Caki2 (cell line): ENCODE measurements at places on chromosomes 7 and 10.
A peak's percentile ranks its signal among the peaks of the same experiment; 100 is the strongest.

DNA sequence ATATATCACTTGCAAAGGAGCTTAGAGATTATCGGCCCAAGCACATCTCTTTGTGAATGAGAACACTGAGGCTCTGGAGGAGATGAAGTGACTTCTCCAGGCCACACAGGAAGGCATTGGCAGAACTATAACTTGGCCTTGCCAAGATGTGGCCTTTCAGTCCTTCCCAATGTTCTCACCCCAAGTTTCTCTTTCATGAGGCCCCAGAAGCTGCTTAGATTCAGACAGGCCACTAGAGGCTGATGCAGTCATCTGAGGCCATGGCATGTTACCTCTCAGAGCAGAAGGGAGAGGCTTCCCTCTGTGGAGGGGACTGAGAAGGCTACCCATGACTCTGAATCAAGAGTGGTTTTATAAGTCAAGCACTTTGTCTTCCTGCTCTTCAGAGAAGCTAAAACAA, 1003.7 kb downstream of the LRMDA start:
- no peak for DNase-seq

- no peak for DNase-seq
These were observed 29.1 kb downstream of the CELF2 start for GRCh38 chr10:11046776-11047160.

DNA sequence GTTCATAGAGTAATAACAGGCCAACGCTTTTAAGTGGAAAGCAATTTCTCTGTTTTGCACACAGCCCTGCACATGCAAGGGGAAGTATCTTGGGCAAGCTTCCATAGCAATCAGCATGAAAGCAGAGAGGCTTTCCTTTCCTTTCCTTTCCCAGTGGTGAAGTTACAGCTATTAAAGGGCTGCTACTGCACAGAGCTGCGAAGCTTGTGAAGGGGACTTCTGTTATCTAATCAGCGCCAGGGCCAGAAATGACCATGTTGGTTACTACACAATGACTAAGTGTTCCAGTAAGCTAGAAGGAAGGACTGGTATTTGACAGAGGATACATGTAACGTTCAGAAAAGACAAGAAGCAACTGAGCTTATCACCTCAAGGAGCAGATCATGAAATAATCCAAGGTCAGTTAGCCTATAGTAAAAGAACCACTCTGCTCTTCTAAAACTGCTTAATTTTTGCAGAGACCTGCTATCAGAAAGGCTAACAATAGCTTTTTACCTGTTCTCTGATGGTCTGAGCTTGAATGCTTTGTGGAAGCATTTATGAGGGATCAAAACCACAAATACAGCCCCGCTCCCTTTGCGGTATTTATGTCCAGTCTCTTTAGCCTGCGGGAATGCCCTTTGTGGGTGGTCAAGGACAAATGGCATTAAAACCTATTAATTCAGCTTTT, 45.9 kb downstream of the SGMS1 start:
- no peak for DNase-seq

GRCh38 chr7:149573519-149573918, 75.9 kb upstream of the ZNF746 start:
- DNase-seq, result no peak

GRCh38 chr7:40658729-40659128, 523.9 kb downstream of the SUGCT start:
- DNase-seq, result no peak

DNA sequence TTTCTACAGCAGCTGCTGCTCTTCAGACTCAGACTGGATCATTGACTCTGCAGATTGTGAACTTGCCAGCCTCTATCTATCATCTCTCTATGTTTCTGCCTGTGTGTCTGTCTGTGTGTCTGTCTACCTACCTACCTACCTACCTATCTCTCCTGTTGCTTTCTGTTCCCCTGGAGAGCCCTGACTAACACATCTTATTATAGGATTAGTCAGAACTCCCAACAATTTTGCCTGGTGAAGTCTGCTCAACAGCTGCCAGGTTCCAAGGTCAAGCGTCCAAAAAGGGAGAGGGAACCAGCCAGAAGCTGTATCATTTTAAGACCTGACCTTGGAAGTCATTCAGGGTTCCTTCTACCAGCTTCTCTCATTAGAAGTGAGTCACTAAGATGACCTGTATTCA, 579.0 kb upstream of the DPP6 start:
- no peak for DNase-seq

- DNase-seq, result no peak
These were observed 372.5 kb downstream of the SDK1 start for GRCh38 chr7:3673524-3673923.

- DNase-seq, result peak; percentile 92
These were observed 41.9 kb upstream of the PRKAR1B start for GRCh38 chr7:768881-769504.

GRCh38 chr10:76251841-76252671, 820.6 kb downstream of the LRMDA start:
- peak; percentile 40 for DNase-seq

DNA sequence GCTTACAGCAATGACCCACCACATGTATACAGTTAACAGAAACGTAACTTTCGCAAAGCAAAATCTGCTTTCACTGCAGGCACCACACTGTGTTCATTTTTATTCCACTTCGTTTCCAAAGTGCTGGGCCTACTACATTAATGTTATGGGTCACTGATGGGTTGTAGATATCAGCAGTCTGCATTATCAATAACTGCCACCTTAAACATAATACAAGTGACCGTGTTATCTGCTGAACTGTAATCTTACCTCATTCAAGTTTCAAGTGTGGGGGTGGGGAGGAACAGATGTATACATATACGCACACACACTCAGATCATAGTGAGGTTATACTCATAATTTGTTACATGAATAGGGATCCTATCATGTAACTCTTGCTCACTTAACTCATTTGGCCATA, 21.1 kb downstream of the RNF32 start:
- DNase-seq, result no peak

DNA sequence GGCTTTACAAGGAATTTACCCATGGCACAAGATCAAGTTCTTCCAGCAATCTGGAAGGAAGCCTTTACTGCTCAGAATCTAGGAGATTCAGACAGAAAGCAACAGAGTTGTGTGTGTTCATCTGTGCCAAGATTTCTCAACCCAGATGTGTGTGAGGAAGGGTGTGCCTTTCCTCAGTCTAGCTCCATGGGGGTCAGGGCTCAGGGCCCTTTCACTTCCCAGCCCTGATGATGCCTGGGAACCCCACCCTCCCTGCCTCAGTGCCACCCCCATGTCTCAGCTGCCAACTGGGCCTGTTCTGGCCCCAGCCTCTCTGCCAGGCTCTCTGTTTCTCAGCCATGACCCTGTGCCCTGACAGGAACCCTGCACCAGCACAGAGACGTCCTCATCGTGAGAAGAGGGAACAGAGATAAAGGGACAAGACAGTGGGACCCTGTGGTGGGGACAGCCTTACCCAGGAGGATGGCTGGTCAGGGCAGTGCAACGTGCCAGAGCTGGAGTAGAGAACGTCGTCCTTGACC, 102.0 kb downstream of the VIPR2 start:
- no peak for DNase-seq

DNA sequence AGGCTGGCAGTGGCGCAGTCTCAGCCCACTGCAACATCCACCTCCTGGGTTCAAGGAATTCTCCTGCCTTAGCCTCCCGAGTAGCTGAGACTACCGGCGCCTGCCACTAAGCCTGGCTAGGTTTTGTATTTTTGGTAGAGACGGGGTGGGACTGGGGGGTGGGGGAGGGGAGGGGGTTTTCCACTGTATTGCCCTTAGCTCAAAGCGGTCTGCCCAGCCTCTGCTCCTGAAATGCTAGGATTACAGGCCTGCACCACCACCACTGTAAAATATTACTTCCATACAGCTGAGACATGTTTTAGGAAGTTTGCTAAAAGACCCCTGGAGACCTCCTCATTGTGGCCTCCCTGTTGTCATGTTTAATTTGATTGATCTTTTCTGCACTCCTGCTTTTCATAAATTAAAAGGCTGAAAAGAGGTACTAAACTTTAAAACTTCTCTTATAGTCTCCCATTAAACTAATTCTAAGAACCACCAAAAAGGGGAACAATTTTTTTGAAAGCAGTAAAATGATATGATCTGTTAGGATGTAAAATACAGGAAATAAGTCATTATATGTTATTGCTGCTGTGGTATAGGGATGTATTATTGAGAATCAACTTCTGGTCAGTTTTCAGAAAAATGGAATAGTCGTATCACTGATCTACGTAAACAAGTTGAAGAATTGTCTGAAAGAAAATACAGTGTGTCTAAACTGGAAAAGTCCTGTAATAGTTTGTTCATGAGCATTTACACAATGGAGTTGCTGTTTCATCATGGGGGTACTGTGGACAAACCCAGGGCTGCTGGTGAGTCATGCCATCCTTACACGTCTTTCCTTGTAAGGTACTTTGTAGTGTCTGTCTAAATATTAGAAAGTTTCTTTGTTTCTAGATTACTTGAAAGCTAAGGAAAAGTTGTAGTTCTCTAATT, 72.9 kb upstream of the TMEM248 start:
- DNase-seq, result no peak

DNA sequence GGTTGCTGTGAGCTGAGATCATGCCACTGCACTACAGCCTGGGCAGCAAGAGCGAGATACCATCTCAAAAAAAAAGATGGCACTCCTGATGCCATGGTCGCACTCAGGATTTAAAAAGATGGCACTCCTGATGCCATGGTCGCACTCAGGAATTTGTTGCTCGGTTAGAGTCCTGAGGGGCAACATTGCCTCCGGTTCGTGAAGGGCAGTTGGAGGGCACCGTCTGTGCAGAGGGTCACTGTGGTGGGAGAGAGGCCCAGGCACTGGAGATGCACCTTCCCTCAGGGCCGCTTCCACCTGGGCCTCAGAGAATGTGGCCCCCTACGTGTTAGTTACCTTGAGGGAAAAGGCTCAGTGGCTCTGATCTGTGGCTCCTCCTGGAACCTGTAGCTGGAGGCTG, 18.3 kb downstream of the GTPBP4 start:
- no peak for DNase-seq

DNA sequence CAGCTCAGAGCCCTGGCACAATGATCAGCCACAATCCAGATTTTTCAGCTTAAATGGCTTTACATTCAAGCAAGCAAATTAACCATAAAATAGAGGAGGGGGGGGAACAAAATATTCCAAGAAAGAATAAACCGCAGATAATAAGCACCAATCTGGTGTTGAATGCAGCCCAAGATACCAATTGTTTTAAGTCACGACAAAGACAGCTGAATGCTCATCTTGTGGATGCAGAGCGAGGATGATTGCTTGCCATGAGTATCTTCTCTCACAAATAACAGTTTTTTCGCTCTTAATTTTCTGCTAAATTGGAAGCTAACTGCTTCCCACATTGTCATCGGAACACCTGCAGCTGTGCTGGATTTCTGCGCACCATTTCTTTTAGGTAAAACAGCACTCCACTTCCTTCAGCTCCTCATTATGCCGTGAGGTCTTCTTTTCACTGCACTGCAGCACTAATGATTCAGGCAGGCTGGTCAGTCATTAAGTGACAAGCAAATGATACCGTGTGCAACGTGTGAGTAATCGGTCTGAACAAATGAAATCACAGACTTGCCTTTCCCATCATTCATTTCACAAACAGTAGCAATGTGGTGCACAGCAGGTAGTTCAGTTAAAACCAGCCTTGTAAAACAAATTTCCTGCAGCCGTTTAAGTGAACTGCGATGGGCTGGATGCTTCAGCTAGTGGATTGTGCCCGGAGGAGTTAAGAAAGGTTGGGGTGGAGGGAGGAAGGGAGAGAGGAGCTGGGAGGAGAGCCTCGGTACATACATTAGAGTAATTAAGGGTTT, 106.4 kb upstream of the CDCA7L start:
- peak; percentile 26 for DNase-seq

DNA sequence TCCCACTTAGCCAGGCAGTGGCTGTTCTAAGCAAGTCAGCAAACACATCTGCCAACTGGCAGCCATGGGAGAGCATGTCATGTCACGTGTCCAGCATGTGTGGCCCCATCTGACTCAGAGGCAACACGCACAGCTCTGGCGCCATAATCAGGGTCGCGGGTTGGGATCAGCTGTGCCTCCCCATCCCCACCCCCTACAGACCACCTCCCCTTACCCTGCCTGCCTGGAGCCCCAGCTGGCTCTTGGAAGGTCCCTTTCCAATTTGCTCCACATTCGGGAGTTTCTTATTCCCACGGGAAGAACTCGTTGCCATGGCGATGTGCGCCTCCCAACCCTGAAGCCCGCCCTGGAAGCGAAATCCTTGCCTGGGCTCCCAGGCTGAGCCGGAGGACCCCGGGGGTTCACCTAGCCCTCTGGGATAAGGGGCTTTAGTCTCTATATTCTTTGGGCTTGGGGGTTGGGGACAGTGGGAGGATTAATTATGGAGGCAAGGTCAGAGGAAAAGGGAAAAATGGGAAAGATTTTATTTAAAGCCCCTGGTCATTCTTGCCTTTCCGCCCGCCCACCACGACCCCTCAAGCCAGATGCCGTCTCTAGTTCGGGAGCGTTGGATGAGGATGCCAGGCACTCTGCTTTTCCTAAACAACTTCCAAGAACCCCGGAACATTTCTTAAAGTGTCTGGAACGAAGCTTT, 283.7 kb downstream of the ZEB1 start:
- DNase-seq, result peak; percentile 60

GRCh38 chr7:54180796-54181195, 361.4 kb upstream of the VSTM2A start:
- no peak for DNase-seq

DNA sequence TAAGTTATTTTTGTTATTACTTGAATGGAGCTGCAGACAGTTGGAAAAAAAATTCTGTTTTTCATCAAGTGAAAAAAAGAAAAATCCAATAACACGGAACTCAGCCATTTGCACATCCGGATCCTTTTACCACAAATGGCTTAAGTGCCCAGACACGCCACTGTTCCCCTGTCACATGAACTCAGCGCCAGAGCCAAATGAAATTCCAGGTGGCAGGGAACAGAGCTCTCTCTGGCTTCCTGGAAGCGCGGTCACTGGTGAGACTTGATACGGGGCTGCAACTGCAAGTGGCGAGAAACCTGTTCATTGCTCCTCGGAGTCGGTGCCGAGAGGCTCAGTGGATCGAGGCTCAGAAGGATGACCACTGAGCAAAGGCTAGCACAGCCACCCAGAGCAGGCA, 60.8 kb upstream of the NPTX2 start:
- no peak for DNase-seq

DNA sequence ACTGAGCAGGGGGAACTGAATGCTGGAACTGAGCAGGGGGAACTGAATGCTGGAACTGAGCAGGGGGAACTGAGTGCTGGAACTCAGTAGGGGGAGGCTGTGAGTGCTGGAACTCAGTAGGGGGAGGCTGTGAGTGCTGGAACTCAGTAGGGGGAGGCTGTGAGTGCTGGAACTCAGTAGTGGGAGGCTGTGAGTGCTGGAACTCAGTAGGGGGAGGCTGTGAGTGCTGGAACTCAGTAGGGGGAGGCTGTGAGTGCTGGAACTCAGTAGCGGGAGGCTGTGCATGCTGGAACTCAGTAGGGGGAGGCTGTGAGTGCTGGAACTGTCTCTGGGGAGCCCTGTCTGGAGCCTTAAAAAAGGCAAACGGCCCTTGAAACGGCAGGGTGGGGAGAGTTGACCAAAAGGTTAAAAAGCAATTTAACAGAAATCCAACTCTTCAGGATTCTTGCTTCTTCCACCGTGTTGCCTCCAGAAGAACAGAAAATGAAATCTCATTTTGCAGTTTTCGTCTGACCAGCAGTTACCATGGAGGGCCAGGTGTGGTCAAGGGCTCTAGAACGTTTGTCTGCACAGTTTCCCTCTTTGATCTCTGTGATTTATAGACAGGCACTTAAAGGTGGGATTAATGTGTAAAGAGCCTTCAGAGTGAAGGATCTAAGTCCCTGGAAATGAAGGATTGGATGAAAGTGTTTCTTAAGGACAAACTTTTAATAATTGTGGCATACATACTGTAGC, 19.1 kb downstream of the DOCK1 start:
- no peak for DNase-seq

- no peak for DNase-seq
These were observed 136.2 kb downstream of the DIP2C start for GRCh38 chr10:553233-553632.
